Muscle of leg (tissue), 16 donors: ENCODE measurements at places on chromosomes 4 and X. TPM values are rescaled to one million over a fixed set of nuclear protein-coding genes. Genes with fewer than 3 reads are reported as not detected.

MAGEC3 gene
- total RNA-seq = 0.04 TPM

SPANXC gene
- total RNA-seq = not detected

ERCC6L gene
- total RNA-seq = 1.5 TPM

SNCA gene
- 16.5 TPM for total RNA-seq
